ENCODE measurements at places on chromosomes 2 and 18.

GRCh38 chr18:4453874-4454536 is 1.1 kb downstream of the DLGAP1 start:
- DNase-seq, result no peak

- no peak for DNase-seq
These were observed 49.2 kb downstream of the CLASP1 start for GRCh38 chr2:121599963-121600651.

DNA sequence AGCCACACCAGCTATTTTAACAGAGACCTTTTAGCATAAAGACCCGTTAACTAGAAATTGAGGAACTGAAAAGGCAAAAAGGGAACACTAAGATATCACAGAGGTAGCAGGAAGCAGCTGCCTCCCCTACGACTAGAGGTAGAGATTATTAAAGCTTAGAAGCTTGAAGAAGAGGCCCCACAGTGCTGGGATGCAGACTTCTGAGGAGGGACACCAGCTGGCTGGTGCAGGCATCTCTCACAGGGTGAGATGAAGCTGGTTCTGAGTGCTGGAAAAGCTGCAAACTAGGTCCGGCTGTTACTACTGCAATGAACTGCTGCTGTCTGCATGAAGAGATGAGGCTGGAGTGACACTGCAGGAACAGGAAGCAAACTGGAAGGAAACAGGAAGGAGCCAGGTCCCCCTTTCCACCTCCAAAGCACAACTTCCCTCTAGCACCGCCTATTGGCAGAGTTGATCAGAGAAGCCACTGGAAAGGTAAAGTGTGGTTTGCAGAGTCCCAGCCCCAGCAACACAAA is 61.2 kb upstream of the MRPS9 start:
- no peak for DNase-seq

- DNase-seq, result no peak
These were observed 81.8 kb upstream of the RBMS1 start for GRCh38 chr2:160575368-160575767.

DNA sequence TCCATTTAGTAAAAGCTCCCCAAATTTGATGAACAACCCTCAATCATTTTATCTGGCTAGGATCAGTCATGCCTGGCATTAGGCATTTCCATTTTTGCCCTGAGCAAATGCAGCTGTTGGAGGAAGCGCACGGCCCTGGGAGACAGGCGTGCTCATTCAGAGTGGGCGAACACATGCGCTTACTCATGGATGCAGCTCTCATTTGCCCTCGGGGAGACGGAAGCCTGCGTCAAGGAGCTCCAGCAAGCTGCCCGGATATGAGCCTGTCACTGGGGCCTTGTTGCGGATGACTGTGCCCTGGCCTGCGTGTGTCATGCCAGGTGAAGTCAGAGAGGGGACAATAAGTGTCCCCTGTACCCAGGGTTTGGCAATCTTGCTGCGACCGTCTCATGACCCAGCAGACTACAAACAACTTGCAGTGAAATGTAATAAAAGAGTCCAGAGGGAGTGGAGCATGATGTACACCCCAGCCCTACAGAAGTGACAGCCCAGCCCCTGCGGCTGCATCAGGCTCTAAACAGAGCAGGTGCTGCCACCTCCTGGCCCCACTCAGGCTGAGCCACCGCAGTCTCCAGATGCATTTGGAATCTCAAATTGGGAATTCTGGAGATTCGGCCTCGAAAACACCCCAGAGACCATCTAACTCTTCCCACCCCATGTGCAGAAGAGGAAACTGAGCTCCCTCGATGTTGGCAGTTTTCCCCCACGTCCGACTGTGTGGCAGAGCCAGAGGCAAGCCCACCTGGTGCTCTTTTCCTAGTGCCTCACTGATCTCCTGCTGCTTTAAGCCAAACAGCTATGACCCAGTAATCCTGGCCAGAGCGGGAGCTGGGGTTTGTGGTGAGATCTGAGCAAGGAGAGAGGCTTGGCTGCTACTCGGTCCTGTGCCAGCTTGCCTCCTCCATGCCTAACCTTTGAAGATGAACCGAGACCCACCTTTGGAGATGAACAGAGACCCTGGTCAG is 105.0 kb upstream of the ALK start:
- no peak for DNase-seq

- no peak for DNase-seq
These were observed 14.3 kb upstream of the PIEZO2 start for GRCh38 chr18:11163665-11164064.

DNA sequence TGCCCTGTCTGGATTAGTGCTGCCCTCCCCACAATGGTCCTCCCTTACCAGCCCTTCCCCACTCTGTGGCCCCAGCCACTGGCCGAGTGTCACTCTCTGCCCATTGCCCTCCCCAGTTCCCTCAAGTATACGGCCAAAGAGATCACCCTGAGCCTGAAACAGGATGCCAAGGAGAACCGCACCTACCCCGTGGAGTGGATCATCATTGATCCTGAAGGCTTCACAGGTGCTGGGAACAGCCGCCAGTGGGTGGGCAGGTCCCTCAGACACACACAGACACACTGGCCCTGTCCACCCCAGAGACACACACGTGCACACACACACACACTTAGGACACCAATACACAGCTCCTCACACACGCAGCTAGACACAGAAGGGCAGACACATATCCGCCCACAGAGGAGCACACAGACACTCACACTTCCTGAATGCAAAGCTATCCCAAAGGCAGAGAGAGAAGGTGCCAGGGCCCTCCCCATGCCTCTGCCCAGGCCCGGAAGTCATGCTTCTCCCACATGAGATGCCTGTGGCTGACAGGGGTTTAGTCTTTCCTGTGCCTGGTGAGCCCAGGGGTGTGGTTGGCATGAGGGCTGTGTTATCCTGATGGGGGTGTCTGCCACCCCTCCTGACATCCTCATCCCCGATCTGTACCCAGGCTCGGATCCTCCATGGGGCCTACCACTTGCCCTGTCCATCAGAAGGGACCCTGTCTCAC is 2.9 kb downstream of the CHRND start:
- no peak for DNase-seq

- DNase-seq, result no peak
These were observed 248.9 kb upstream of the CWC22 start for GRCh38 chr2:180255981-180256380.

DNA sequence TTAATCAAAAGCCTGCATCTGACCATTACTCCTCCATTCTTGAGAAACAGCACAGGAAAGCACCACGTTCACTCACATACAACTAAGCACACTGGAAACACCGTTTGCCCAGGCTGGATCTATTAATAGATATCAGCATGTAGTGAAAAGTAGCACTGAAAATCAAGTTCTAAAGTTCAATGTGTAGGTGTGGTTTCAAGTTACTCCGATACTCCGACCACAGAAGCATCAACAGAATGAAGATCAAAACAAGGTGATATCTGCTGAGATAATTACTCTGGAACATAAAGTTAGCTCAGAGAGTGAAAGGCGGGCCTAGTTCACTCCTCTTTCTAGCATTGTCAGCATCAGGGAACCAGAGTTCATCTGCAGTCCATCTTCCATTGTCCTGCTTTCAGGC is 1367.4 kb upstream of the ACVR2A start:
- no peak for DNase-seq

GRCh38 chr2:20381457-20381856 is 30.8 kb upstream of the PUM2 start:
- DNase-seq, result no peak

- no peak for DNase-seq
These were observed 80.9 kb upstream of the POU3F3 start for GRCh38 chr2:104772996-104773395.

DNA sequence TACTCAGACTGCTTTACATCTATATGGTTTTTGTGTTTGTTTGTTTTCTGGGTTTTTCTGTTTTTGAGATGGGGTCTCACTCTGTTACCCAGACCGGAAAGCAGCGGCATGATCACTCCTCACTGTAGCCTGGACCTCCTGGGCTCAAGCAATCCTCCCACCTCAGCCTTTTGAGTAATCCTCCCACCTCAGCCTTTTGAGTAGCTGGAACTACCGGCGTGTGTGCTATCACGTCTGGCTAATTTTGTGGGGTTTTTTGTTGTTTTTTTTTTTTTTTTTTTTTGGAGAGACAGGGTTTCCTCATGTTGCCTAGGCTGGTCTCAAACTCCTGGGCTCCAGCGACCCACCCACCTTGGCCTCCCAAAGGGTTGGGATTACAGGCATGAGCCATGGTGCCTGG is 9.1 kb downstream of the MAP3K2 start:
- DNase-seq, result no peak

DNA sequence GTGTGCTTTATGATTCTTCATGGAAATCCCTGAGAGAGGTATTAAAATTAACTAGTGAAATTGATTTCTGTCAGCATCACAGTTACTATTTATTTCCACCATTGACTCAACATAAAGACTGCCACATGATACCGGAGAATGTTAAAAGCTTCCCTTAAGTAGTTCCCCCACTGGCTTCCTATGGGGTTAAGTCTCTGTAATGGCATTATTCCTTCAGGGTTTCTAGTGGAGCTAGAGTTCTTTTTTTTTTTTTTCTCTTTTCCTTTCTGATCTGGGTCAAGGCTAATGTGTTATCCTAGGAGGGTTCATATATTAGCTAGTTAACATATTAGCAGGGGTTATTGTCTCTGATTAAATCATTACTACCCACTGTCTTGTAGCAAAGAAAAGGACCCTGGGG is 1919.1 kb upstream of the PIK3C3 start:
- DNase-seq, result no peak

DNA sequence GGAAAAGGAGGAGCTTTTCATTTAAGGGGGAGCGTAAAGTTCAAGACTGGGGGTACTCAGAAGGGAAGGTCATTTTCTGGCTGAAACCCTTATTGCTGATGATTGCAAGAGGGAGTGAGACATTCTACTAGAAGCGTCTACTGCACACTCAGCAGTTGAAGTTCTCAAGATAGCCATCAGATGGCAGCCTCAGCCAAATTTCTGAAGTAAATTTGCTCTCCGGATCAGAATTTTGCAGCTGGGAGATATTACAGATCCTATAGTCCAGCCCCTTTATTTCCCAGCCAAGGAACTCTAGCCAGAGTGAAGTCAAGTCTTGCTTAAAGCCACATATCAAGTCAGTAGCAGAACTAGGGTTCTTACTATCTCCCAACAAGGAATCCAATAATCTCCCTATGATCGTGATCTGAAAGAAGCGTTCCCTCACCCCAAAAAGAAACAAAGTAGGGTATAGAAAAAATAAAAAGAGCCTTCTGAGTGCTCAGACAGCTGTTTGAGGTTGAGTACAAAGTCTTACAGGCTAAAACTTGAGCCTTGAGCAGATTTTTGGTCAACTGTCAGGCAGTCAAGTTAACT is 24.0 kb downstream of the RAX start:
- peak; percentile 18 for DNase-seq

GRCh38 chr2:164737612-164738081 is 104.0 kb downstream of the COBLL1 start:
- peak; percentile 53 for DNase-seq

DNA sequence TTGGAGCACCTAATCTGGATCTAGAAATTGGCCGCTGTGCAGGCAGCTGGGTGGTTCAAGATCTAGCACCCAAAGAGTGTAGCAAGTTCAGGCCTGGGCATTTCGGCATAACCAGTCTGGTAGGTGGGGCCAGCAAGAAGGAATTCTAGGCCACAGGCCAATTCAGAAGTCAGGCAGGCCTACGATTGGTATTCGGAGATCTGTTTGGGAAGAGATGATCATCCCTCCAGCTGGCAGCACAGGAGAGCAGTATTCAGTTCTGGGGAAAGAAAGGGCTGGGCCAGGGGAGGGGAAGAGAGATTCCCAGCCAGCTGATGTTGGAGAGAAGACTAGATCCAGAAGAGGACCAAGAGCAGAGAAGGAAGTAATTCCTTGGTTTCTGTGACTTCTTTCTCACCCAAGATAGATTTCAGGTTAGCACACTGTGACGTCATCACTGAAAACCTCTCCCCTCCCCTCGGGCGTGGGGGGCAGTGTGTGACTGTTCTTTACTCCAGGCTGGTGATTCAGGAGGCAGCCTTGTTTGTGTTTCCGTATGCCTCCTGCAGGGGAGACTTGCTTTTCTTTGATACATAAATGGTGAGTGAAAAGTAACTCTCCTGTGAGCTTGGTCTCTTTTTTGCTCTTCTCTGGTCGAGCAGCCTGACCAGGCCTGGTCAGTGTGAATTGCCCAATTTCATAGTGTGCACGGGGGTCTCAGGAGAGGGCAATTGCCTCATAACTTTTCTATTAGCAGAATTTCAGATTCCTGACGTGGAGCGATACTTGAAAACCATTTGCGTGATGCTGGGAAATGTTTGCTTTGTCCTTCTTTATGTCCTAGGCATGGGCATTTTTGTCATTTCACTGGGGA is 61.1 kb downstream of the MEIS1 start:
- DNase-seq, result no peak

- DNase-seq, result no peak
These were observed 719 bp upstream of the ATP6V1B1 start for GRCh38 chr2:70934981-70935380.

GRCh38 chr18:48263914-48264902 is 145.0 kb downstream of the ZBTB7C start:
- no peak for DNase-seq

- no peak for DNase-seq
These were observed 76.5 kb downstream of the SFXN5 start for GRCh38 chr2:72994991-72995380.

GRCh38 chr2:12296915-12297314 is 419.8 kb upstream of the TRIB2 start:
- no peak for DNase-seq

- DNase-seq, result no peak
These were observed 23.0 kb downstream of the SMYD1 start for GRCh38 chr2:88090446-88091283.

- DNase-seq, result no peak
These were observed 929.2 kb upstream of the SOX11 start for GRCh38 chr2:4762951-4763376.

DNA sequence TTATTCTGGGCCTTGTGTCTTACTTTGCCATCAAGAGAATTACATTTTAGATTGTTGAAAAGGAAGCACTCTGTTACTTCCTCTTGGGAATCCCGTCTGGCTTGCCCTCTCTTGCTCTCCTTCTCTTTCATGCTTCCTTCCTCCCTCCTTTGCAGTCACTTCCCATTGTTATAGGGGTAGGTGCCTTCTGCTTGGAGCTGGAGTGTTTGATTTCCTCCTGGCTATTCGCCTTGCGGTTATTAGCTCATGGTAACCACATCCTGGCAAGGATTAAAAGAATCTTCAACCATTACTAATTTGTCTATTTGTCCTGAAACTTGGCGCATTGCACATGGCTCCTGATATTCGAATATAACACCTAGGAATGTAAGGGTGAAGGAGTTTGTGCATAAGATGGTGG is 115.0 kb downstream of the CERS6 start:
- no peak for DNase-seq

DNA sequence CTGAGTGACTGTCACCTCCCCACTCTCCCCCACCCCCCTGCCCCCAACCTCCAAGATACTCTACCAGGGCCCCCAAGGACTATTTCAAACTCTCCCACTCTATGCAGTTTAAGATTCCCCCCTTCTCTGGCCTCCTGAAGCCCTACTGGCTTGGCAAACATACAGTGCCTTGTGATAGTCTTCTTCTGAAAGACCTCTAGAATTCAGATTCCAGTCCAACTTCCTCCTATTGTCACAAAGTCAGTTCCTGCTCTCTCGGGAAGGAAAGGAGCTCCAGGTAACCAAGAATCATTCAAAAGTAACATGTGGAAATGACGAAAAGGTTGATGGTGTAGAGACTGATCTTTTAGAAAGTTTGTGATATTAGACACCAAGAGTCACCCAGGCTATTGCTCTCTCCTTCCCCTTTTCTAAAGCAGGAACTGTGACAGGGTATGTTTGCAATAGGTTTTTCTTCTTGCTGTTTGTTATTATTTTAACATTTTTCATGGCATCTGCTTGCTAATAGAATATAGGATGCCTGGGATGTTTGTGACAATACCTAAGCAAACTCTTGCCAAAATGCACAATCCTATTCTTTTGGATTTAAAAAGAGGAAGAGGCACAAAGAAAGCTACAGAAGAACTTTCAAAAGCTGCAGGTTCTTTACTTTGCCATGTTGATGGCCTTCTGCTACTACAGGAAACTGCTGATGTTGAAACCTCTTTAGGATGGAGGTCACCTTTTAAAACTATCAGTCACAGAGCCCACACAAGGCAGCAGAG is 93.5 kb upstream of the MGAT4A start:
- no peak for DNase-seq

Measured in NCI-H1048 (cell line).